ENCODE measurements at places on chromosomes 12 and 14.

DNA sequence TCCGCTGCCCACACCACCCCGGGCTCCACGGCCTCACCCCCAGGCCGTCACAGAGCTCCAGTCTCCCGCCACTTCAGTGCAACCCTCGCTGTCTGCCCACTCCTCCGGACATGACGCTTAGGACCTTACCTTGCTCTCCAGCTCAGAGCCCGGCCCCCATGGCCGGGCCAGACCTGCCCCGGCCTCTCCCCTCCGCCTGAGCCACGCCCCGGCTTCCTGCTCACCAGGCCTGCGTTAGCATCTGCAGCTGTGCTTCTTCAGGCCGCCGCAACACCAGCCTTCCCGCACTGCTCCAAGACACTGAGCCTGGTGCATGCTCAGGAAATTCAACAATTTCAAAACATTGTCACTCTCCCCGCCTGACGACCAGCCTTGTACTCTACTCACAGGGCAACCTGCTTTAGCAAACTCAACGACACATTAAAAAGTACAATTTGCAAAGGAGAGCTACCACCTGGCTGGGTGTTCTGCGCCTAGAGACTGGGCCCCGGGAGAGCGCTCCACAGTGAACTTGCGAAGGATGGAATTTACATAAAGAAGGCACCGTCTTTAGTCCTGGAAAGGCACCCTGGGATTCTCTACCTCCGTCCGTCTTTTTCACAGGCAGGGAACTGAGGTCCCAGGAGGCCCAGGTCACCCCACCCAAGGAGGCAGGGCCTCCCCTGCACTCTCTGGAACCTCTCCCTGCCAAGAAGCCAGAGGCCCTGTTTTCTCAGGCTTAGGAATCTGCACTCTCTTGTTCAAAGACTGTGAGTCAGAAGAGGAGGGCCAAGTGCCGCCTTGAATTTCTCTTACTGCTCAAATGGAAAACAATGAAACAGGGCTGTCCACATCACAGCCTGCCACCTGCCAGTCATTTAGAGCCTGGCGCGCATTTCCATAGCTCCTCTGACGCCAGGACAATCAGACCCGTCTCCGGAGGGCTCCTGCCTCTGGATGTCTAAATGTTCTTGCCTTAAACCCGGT, 51.3 kb downstream of the STX2 start:
- DNase-seq = no peak

DNA sequence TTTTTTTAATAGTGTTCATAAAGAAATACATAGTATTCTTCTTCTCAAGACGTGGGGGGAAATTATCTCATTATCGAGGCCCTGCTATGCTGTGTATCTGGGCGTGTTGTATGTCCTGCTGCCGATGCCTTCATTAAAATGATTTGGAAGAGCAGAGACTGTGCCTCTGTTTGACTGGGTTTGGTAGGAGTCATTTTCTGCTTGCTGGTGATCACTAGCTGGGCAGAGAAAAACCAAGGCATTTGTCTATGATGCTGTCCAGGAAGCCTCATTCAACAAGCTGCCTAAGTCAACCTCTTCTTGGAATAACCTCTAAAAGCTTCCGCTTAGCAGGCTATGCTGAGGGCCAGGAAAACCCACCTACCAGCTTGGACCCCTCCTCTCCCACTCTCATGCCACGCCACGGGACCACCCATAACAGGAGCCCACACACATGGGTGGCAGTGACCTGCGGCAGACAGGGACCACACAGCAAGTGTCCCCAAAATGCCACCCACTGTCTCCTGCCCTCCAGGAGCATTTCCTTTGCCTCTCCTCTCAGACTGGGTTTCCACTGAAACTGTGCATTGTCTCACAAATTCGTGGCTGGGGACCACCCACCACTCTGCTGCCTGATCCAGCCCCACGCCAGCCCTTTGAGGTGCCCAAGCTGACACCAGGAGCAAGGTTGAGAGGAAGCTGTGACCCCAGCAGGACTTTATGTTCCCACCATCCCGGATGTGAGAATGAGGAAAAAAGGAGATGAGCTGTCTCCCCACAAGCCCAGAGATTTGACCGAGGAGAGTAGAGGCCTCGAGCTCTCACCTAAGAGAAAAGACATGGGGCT, 36.8 kb downstream of the DAD1 start:
- DNase-seq = peak; percentile 13

- no peak for DNase-seq
Measured at GRCh38 chr14:24325041-24325530, 9.8 kb downstream of the ADCY4 start.

DNA sequence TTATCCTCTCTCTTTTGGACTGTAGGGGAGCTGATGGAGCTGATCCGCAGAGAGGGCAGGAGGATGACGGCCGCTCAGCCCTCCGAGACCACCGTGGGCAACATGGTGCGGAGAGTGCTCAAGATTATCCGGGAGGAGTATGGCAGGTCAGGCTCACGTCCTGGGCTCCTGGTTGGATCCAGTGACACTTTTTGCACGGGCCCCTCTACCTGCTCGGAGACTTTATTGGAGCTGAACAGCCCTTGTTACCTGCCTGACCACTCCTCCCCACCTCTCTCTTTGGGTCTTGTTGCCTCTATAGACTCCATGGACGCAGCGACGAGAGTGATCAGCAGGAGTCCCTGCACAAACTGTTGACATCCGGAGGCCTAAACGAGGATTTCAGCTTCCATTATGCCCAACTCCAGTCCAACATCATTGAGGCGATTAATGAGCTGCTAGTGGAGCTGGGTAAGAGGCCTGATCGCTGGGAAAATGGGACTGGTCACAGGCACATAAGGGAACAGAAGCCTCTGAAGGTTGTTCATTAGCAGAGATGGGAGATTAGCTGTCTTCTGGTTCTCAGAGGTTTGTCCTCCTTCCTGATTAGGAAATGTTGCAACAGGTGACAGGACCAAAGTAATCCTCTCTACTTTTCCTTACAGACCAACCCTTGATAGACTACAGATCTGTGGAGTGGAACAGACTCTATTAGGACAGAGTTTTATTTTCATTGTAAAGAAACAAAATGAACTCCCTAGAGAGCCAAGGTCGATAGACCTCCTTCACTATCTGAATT, 718 bp downstream of the EIF2B2 start:
- no peak for DNase-seq

- DNase-seq = no peak
Measured at GRCh38 chr14:69703047-69704039, 63.6 kb upstream of the SRSF5 start.

GRCh38 chr12:68915055-68915454, 17.9 kb downstream of the CPM start:
- DNase-seq = no peak

DNA sequence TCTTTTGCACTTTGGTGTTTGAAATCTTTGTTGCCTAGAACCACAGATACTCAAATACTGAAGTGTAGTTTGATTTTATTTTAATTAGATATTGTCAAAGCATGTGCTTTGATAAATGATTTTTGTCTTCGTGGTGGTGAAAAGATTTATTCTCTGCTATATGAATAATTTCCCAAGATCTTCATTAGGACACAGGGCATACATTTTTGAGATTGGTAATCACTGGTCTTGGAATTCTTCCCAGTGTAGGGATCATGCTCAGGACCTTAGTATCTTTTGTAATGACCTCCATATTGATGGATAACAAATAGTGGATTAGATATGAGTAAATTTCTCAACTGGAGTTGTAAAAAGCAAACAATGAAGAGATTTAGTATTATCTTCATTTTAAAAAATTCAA, 28.2 kb downstream of the TBK1 start:
- DNase-seq = no peak
